ENCODE measurements at places on chromosomes 2 and 18.

DNA sequence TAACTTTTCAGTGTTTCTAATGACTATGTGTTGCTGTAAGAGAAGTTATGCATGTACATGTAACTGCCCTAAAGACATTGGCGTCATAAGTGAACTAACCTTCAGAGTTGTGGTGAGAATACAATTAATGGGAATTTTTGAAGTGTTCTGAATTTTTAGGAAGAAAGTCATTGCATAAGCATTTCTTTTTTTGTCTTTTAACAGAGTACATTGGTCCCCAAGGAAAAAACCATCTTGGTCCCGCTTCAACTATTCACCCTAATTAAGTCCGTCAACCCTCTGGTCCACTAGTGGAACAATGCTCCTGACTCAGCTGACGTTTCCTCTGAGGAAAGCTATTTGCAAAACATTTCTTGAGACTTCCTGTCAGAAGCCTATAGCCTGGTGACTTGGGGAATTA, 41.1 kb upstream of the VIT start:
- DNase-seq, result no peak

- DNase-seq, result no peak
Observed at GRCh38 chr2:37282746-37283145, 41.9 kb downstream of the PRKD3 start.

GRCh38 chr2:192194265-192194865, 368 bp downstream of the TMEFF2 start:
- no peak for DNase-seq

DNA sequence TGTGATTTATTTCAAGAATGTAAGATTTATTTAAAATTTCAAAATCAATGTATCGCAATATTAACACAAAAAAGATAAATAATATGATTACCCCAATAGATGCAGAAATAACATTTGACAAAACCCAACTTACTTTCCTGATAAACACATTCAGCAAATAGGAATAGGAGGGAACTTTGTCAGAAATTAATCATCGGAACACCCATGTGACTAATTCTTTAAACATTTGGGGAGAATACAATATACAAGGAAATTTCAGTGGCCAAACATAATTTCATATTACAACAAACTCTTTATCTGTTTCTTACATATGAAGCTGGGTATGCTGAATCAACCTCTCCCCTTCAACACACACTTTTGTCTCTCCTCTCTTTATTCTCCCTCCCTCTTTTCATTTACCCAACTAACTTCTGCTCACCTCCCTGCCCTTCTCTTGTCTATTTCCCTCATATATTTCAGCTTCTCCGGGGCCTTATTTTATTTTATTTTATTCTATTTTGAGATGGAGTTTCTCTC, 309.6 kb upstream of the CNTNAP5 start:
- DNase-seq, result no peak

- no peak for DNase-seq
Observed at GRCh38 chr18:49544362-49544761, 17.5 kb upstream of the LIPG start.

DNA sequence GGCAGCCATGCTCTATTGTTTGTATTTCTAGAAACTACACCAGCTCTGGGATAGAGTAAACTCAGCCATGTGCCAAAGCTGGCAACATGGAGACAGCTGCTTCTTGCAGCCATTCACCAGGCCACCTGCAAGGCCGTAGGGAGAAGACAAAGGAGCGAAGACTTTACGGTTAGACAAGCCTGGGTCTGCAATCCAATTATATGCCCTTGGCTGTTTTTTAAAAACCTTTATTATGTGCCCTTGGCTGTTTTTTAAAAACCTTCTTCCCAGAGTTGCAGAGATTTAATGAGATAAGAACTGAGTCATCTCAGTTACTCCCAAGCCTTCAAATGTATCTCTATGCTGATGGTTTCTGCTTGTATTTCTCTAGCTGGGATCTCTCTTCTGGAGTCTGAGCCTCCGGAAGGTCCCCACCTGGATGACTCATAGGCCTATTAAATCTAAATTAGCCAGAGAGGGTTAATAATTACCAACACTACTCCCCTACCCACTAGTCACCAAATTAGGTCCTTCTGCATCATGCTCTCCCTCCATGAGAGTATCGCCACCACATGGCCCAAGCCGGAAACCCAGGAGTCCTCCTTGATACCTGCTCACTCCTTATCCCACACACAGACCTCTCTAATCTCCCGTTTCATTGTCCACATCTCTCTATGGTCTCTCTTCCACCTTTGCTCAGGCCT, 17.5 kb upstream of the DPP4 start:
- no peak for DNase-seq

DNA sequence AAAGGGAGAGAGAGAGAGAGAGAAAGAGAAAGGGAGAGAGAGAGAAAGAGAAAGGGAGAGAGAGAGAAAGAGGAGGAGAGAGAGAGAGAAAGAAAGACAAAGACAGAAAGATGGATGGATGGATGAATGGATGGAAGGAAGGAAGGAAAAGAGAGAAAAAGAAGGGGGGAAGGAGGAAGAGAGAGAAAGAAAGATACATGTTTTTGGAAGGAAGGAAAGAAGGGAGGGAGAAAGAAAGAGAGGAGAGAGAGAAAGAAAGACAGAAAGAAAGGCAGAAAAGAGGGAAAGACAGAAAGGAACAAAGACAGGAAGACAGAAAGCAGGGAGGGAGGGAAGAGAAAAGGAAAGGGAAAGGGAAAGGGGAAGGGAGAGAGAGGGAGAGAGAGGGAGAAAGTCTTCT, 51.6 kb downstream of the RNU4ATAC start:
- DNase-seq, result no peak

GRCh38 chr2:134706587-134707329, 12.0 kb downstream of the TMEM163 start:
- DNase-seq, result no peak

- no peak for DNase-seq
Observed at GRCh38 chr18:10275486-10275885, 178.9 kb upstream of the APCDD1 start.

GRCh38 chr2:182069908-182070307, 84.3 kb downstream of the PPP1R1C start:
- DNase-seq, result no peak

GRCh38 chr2:231720987-231721966, 13.0 kb downstream of the PTMA start:
- no peak for DNase-seq

DNA sequence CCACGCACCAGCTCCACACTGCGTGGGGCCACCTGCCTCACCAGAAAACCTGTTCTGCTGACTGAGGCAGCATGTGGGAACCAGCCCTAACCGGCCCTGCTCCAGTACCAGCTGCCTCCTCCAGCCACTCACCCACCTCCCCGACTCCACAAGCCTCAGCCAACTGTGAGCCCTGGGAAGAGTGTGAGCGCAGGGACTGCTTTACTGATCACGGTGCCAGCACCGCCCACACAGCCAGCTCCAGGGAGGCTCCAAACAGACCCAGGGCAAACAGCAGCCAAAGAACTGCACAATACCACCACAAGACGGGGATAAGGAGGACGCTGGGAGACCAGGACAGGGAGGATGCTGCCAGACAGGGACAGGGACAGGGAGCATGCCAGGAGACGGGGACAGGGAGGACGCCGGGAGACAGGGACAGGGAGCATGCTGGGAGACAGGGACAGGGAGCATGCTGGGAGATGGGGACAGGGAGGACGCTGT, 28.4 kb downstream of the EIPR1 start:
- no peak for DNase-seq

- no peak for DNase-seq
Observed at GRCh38 chr18:45137087-45137419, 456.4 kb downstream of the SETBP1 start.

DNA sequence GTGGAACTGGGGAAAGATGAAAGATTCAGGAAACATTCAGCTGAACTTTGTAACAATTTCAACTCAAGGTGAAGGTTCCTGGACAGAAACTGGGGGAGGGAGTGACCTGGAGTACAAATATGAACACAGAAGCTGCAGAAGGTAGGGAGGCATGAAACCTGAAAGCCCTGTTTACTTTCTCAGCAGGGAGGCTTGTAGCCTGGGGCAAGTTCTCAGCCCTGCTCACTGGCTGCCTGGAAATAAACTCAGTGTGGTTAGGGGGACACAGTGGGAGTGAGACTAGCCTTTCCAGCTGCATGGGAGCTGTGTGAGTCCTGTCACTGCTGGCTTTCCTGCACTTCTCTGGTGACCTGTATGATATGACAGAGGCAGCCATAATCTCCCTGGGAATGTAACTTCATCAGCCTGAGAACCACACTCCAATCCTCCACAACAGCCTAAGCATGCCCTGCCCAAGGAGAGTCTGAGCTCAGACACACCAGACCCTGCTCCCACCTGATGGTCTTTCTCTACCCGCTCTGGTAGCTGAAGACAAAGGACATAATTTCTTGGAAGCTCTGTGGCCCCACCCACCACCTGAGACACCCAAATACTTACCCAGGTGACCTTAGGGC, 77.0 kb downstream of the ZSWIM2 start:
- no peak for DNase-seq

GRCh38 chr2:42071791-42072190, 24.0 kb downstream of the PKDCC start:
- no peak for DNase-seq

GRCh38 chr2:41940745-41941063, 107.1 kb upstream of the PKDCC start:
- no peak for DNase-seq

DNA sequence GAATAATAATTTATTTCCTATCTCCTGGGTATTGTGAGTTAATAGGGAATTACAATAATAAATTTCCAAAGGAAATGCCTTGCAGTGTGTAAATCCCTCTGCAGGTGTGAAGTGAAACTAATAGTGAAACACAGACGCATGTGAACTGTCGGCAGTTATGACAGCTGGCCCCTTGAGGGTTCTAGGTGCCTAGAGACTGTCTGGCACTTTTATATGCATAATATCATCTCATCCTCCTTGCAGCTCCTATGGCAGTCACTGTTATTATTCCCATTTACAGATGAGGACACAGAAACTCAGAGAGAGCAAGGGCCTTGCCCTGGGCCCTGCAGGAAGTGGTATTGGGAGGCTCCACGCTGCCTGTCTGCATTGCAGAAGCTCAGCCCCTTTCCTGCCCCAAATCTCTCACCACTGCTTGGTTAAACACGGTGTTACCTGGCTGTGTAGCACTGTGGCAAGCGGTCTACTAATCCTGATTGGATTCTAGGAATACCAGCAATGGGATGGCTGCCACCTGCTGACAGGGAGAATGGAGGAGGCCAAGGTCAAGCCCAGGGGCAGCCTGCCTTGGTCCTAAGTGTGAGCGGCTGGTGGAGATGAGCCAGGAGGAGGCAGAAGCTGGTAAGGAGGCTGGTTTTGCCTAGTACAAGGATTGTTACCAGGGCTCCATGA, 32.8 kb upstream of the ACKR3 start:
- no peak for DNase-seq

- DNase-seq, result no peak
Observed at GRCh38 chr2:95380731-95381130, 21.8 kb upstream of the FAHD2A start.

GRCh38 chr2:161746891-161747535, 122.8 kb downstream of the SLC4A10 start:
- no peak for DNase-seq

All from SHP77 treated with DMSO at 0.1 percent for 48 hours (cell line).